ENCODE measurements at places on chromosomes 7 and 10. TPM values are rescaled to one million over a fixed set of nuclear protein-coding genes. Genes with fewer than 3 reads are reported as not detected.

GRCh38 chr10:35447693-35448407 is 111.5 kb downstream of the CCNY start:
- DNase-seq = no peak

DNA sequence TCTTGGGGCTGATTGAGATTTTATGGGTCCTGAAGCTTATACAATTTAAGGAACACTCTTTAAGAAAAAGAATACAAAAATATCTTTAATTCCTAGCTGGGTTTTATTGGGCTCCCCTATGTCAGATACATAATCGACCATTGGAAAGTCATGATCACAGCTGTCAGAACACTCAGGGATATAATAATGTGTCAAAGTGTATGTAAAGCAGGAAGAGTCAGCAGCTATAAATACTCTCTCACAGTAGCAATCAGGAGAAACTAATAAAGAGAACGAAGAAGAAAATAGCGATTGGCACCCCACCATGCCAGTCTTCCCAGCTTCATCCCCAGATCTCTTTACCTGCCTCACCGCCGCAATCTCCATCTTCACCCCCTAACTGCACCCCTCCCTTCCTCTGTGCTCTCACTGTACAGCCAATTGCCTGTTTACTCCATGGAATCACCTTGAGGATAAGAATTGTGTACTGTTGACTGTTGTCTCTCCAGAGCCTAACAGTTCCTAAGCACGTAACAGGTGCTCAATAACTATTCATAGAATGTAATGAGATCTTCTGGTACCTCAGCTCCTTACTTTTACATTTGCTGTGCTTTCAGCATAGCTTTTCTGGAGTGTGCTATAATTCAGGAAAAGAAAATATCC is 24.0 kb upstream of the WNT8B start:
- no peak for DNase-seq

- peak; percentile 8 for DNase-seq
Observed at GRCh38 chr10:72258617-72259016, 15.1 kb upstream of the DDIT4 start.

GRCh38 chr10:113709221-113709838 is 29.6 kb downstream of the CASP7 start:
- DNase-seq = no peak

DNA sequence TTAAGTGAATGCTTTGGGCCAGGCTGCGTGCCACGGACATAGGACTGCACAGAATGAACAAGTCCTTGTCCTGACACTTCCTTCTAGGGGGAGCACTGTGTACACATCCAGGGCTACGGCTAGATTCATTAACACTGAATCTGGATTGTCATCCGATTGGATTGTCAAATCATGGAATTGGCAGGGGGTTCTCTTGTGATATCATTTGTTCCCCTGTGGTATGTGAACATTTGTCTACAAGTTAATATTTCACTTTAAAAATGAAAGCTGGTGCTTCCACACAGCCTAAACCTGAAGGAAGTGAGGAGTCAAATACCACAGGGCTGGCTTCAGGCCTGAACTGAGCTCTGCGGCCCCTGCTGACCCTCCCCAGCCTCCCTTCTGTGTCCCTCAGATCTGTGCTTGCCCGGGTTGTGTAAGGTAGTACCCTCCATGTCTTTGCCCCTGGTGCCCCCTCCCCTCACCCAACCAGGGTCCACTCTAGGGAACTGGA is 75.6 kb downstream of the SNX10 start:
- DNase-seq = no peak

DNA sequence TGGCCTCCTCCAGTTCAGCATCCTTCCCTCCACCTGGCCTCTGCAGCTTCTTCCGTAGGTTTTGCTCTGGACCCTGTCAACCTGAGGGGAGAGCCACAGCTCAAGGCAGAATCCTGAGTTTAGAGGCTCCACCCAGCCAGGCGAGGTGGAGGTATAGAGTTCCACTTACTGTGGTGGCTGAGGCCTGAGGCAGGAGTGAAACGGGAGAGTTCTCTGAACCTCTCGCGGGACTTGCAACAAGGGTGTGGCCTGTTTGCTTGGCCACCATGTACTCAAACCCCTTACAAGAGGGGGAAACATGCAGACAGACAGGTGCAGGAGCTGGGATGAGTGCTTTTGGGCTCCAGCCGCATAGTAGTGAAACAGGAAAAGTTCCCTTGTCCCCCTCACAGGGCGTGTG is 154.0 kb upstream of the C7orf33 start:
- DNase-seq = no peak

DNA sequence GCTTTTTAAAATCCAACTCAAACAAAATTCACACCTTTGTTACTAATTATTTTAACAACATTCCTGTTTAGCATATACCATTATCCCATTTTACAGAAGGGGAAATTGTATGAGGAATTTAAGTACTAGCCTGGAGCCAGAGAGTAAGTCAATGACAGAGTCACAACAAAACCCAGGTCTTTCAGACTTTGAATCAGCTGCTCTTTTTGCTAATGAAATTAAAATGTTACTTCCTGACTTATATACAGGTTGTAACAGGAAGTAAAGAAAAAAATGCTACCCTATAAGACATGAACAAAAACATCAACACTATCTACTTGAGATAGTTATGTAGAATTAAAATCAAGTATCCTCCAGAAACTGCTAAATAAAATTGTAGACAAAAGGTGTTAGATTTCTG is 82.6 kb upstream of the ASAH2 start:
- DNase-seq = no peak

DNA sequence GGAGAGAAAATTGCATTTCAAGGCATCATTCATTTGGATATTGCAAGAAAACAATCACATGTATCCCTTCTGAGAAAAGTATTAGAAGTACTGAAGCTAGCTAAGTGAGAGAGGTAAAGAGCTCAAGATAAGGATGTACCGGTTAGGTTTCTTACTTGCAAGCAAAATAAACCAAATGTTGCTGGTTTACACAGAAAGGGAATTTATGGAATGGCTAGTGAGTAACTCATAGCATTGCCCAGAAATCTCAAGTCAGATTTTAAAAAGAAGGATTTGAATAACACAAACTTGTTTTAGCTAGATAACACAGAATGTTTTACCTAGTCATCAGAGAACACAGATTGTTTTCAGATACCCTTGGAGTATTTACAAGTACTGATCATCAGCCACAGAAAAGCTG is 30.6 kb downstream of the KLHL7 start:
- no peak for DNase-seq

Gene CCL24
- not detected for total RNA-seq

Gene PRKCQ
- total RNA-seq = 0.30 TPM

Gene IKZF1
- total RNA-seq = 2.4 TPM

Gene RNF32
- 0.38 TPM for total RNA-seq

Gene MTPN
- 54.9 TPM for total RNA-seq

Gene STN1
- total RNA-seq = 29.7 TPM

Gene PROSER2
- total RNA-seq = 0.97 TPM

Gene FOXI2
- total RNA-seq = not detected

Gene C7orf33
- not detected for total RNA-seq

Data from Right ventricle myocardium superior (tissue), 1 donor.